ENCODE measurements at places on chromosomes 6 and 20.

GRCh38 chr6:166626177-166627032, 646 bp downstream of the RPS6KA2 start:
- DNase-seq = no peak

- no peak for DNase-seq
Observed at GRCh38 chr20:15200147-15200565, 862.7 kb upstream of the FLRT3 start.

- no peak for DNase-seq
Observed at GRCh38 chr20:35001596-35002362, 46.1 kb downstream of the MYH7B start.

DNA sequence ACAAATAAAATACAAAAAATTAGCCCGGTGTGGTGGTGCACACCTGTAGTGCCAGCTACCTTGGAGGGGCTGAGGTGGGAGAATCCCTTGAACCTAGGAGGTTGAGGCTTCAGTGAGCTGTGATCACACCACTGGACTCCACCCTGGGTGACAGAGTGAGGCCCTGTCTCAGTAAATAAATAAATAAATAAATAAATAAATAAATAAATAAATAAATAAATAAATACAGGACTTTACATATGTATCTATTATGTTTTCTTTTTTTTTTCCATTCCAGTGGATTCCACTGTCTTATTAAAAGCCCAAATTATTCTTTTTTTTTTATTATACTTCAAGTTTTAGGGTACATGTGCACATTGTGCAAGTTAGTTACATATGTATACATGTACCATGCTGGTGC, 41.1 kb upstream of the ENPP5 start:
- DNase-seq = no peak

DNA sequence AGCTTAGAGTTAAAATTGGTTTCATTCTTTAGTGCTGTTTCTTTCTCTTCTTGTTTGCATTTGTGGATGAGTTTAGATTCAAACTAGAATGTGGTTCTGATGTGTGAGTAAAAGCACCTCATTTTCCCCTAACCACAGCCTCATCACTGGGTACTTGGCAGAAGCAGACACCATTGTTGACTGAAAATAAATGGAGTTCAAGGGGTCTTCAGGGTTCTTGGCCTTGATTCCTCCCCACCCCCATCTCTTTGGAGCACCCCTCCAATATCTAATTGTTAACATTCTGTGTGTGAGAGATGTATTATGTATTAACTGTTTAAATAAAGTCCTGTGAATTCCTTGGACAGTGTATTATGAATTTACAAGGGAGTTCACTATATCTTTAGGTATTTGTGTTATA, 59.6 kb downstream of the JARID2 start:
- no peak for DNase-seq

DNA sequence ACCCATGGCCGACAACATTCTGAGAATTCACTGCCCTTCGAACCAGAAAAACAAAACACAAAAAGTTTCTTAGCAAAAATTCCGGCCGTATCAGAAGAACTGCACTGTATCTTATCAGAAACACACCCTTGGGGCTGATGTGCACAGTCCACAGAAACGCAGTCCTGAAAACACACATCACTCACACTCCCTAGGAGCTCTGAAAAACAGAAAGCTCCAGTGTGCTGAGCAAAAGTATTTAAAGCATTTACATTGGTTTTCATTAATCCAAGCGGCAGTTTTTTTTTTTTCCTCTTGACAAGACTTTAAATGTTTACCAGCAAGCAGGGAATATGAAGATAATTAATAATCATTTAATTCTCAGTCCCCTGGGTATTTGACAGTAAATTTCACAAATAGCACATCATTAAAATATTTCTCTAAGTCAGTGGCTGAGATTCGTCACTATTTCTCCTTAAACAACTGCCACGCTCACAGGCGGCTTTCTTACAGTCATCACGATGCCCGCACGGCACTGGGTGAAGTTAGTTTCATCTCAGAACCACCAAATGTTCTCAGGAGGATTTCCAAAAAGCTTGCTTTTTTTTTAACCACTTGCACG, 13.3 kb downstream of the NFATC2 start:
- DNase-seq = no peak

GRCh38 chr20:62900692-62901584, 25.4 kb downstream of the DIDO1 start:
- no peak for DNase-seq

Data from esophagus squamous epithelium (tissue), 5 donors.